ENCODE measurements at places on chromosomes 4 and X.

- no peak for DNase-seq
These were observed 53.5 kb downstream of the CHST7 start for GRCh38 chrX:46627062-46627461.

DNA sequence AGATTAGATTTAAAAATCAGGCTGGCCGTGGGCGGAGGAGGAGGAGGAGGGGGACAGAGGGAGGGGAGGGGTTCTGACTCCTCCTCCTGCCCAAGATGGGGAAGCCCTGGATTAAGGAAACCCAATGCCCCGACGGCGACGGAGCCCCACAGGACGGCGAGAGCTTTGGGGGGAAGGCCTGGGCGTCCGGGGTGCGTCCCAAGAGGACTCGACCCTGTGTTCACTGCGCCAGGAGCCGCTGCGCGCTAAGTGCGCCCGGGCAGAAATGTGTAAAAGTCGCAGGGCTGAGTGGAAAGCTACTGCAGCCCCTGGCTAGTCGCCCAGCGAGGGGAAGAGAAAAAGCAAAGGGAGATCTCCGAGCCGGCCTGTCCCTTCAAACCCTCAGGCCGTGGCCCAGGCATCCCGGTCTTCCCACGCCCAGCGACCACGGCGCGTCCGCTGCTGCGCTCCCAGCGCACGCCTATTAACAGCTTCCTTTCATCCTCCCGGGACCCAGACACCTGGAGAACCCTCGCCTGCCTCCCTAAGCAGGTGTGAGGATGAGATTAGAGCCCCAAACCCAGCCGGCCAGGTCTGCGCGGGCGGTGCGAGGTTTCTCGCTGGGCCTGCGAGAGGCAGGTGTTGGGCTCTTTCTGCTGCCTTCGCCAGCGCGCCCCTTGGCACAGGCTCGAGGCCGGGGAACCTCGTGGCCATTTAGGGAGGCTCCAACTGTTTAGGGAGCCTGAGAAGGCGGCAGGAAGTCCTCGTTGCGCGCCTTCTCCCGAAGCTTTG is 1.4 kb upstream of the RPS6KA3 start:
- no peak for DNase-seq

DNA sequence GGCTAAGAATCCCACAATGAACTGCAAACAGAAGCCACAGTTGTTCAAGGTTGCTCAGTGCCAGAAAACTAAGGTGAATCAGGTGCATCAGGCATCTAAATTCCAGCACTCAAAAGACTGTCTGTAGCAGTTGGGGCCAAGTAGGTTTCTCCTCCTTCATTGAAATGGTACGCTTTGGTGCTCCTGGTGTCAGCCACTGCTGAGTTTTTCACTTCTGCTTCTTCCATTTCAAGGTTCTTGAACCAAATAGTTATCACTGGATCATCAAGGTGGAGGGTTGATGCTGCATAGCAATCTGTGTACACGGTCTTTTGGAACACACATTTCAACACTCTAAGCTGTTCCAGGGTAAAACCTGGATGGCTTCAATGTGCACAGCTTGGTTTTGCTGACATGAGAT is 74.4 kb downstream of the TMA16 start:
- DNase-seq: no peak

- no peak for DNase-seq
These were observed 28.1 kb downstream of the ANK2 start for GRCh38 chr4:113077575-113077974.

- DNase-seq: no peak
These were observed 39.6 kb downstream of the RPGR start for GRCh38 chrX:38287674-38288073.

DNA sequence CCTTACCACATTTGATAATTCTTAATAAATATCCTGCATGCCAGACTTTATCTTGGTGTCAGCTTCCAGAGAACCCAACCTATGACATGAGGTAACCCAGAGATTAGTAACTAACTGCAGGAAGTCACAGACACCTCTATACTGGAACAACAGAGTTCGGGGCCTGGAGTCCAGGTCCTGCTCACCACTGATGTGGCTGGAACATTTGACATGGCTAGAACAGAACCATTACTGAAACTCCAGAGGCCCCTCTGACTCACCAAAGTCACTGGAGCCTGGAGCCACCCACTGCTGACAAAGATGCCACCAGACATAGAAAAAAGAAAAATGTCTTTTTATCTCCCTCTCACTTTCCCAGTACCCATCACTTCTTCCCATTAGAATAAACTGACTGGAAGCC is 403.7 kb downstream of the MID1IP1 start:
- DNase-seq: no peak

DNA sequence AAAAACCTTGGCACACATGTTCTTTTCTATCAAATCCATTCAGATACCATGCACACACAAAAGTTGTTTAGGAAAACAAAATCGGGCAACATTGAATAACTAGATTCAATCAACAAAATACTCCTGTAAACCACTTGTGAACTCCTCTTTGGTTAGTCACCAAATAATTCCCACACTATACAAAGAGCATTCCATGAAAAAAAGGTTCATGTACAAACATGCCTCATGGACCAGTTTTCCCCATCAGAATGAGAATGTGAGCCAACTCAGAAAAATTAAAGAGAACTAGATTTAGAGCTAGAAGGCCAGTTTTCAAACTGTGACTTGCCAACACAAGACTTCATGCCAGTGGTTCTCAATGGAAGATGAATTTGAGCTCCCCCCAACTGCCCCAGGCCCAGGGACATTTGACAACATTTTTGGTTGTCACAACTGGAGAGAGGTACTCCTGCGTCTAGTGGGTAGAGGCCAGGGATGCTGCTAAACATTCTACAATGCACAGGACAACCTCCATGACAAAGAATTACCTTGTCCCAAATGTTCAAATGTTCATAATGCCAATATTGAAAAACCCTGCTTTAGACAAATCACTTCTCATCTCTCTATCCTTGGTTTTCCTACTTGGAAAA is 55.4 kb downstream of the GPC3 start:
- no peak for DNase-seq

GRCh38 chr4:183011213-183011907 is 87.7 kb upstream of the WWC2 start:
- DNase-seq: no peak

GRCh38 chr4:26067035-26067434 is 153.0 kb downstream of the SMIM20 start:
- DNase-seq: no peak

- no peak for DNase-seq
These were observed 199.3 kb upstream of the GRID2 start for GRCh38 chr4:92104506-92104905.

DNA sequence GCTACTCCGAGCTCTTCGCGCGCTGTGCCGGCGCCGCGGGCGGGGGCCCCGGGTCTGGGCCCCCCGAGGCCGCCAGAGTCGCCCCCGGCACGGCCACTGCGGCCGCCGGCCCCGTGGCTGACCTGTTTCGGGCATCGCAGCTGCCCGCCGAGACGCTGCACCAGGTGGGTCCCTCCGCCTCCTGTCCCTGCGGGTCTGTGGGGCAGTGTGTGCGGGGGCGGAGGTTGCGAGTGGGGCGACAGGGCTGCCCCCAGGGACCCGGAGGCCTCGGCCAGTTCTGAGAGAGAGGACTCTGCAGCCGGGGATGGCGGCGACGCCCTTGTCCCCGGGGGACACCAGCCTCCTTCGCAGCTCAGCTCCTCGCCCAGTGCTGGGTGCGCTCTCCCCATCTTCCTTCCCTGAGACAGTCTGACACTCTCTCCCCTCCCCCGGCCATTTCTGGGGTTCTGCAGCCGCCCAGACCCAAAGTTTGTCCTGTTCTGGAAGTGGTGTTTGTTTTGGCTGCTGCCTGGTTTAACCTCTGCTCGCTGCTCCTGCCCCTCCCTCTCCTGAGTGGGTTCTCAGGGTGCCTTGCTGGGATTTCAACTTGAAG is 609 bp downstream of the REPS2 start:
- DNase-seq: peak; percentile 10

DNA sequence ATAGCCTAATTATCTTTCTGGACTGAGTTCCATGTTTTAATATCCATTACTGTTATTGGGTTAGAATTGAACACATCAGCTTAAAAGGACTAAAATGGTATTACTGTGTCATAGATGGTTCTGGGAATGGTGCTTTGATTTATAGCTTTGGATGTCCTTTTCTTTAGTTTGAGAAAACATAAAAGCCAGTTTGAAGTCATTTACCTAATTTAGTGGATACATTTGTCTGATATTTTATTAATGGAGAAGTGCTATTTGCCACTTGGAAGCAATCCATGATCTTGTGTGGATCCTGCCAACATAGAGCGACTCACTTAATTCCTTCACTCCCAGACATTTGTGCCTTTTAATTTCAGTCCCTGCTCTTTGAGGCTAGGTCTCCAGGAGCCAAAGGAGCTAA is 212.4 kb upstream of the PACRGL start:
- DNase-seq: no peak

DNA sequence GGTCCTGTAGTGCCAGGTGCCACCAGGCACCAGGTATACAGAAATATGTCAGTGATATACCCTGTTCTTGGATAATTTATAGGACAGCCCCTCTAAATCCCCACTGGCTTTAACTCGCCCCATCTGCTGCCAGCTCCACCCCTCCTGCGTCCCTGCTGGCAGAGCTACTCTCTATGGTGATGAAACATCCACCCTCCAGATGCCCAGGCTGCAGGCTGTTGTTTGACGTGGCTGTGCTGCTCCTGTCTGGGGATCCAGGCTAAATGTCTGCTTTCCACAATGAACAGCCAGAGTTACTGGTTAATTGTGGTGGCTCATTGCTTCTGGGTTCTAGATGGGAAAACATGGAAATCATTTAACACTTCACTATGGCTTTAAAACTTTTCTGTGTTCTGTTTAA is 12.9 kb downstream of the NHSL2 start:
- DNase-seq: no peak

DNA sequence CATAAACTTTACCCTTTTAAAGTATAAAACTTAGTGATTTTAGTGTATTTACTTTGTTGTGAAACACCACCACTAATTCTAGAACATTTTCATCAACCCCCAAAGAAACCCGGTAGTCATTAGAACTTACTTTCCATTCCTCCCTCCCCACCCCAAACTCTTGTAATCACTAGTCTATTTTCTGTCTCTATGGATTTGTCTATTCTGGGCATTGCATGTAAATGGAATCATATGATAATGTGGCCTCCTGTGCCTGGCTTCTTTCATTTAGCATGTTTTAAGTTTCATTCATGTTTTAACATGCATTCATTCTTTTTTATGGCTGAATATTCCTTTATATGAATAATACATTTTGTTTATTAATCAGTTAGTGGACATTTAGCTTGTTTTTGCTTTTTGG is 27.8 kb downstream of the BMP2K start:
- no peak for DNase-seq

DNA sequence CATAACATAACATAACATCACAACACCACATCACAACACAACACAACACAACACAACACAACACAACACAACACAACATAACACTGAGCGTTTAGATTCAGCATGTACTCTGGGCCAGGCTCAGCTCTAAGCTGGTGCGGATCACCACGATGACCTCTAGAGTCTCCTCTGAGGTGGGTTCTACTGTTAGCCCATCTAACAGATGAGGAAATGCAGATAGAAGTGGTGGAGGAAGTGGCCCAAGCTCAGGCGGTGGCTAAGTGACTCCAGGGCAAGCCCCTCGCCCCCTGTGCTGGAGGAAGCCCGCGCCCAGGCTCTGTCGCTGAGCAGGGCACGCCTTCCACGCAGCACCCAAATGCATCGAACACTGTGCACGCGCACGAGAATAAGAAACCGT is 45.3 kb upstream of the CDKN2AIP start:
- no peak for DNase-seq

- no peak for DNase-seq
These were observed 166.6 kb upstream of the SLC7A11 start for GRCh38 chr4:138408758-138409157.

GRCh38 chr4:133484287-133484686 is 335.2 kb downstream of the PCDH10 start:
- no peak for DNase-seq

GRCh38 chr4:159002950-159003349 is 99.9 kb upstream of the RAPGEF2 start:
- DNase-seq: no peak

GRCh38 chrX:105823092-105823455 is 735 bp downstream of the NRK start:
- no peak for DNase-seq

DNA sequence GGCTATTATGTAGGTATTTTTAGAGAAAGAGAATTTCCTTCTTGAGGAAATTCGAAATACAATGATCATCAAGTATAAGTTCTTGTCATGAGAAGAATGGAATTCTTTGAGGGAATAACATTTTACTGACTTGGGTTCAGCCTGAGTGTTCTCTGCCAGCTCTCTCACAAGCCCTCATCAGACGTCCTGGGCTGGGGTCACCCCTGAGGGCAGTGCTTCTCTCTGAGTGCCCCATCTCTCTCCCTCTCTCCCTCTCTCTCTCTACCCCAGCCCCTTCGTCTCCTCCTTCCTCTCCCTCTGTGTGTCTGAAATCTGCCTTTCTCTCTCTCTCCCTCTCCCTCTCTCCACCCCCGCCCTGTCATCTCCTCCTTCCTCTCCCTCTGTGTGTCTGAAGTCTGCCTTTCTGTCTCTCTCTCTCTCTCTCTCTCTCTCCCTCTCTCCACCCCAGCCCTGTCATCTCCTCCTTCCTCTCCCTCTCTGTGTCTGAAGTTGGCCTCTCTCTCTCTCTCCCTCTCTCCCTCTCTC is 241.7 kb upstream of the PSAPL1 start:
- DNase-seq: no peak

GRCh38 chr4:33649015-33649414 is 2595.3 kb downstream of the ARAP2 start:
- DNase-seq: no peak

DNA sequence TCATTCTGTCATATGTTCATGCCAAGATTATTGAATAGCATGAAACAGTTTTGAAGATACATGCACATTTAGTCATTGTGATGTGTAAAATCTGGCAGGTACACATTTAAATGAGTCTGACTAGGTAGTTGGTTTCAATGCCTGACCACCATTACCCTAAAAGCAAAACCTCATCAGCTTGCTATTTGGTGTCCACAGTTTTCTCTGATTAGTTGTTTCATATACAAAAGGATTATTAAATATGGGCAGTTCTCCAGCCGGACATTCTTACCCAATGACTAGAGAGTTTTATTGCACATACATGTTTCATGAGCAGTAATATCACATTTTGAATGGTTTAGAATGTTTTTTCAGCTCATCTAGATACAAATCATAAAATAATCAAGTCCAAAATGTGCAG is 23.7 kb downstream of the DCHS2 start:
- DNase-seq: no peak

- no peak for DNase-seq
These were observed 46.6 kb downstream of the SMPX start for GRCh38 chrX:21711129-21711847.

- DNase-seq: no peak
These were observed 80.5 kb downstream of the CASP3 start for GRCh38 chr4:184568770-184569169.

GRCh38 chrX:7027071-7027470 is 120.4 kb upstream of the STS start:
- DNase-seq: no peak

DNA sequence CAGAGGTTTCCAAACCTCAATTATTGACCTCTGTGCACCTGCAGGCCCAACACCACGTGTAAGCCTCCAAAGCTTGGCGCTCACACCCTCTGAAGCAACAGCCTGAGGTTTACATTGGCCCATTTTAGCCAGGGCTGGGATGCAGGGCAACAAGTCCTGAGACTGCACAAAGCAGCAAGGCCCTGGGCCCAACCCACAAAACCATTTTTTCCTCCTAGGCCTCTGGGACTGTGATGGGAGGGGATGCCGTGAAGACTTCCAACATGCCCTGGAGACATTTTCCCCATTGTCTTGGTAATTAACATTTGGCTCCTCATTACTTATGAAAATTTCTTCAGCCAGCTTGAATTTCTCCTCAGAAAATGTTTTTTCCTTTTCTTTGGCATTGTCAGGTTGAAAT is 54.9 kb upstream of the CNKSR2 start:
- no peak for DNase-seq

GRCh38 chr4:96056346-96056934 is 216.5 kb downstream of the PDHA2 start:
- DNase-seq: peak; percentile 1

Measured in K562 (cell line).